ENCODE measurements at places on chromosomes 11 and 22. TPM values are rescaled to one million over a fixed set of nuclear protein-coding genes. Genes with fewer than 3 reads are reported as not detected.

The MFNG gene
- 84.5 TPM for total RNA-seq

The ZP1 gene
- not detected for total RNA-seq

The OR51M1 gene
- total RNA-seq: not detected

The DGAT2 gene
- 1.2 TPM for total RNA-seq

The KRTAP5-11 gene
- total RNA-seq: not detected
